NCI-H1417 (cell line): ENCODE measurements at places on chromosomes 1 and 21.

DNA sequence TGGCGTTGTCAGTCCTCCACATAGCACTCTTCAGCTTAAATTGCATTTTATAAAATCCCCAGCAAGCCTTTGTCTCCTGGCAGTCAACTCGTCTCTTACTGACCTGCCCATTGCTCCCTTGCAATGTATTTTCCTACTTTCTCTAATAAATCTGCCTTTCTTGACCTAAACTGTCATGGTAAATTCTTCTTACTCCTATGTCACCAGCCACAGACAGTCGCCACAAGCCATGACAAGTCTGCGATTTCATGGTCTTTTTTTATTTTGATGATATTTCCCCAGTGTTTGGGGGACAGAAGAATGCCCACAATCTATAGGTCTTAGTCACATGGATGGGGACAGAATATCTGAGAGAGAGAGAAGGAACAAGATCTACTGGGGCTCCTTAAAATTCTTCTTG lies 8.4 kb downstream of the IFNAR2 start:
- DNase-seq = no peak

GRCh38 chr1:11046270-11046566 lies 821 bp downstream of the MASP2 start:
- no peak for DNase-seq

GRCh38 chr1:64691626-64692025 lies 53.2 kb upstream of the RAVER2 start:
- no peak for DNase-seq

DNA sequence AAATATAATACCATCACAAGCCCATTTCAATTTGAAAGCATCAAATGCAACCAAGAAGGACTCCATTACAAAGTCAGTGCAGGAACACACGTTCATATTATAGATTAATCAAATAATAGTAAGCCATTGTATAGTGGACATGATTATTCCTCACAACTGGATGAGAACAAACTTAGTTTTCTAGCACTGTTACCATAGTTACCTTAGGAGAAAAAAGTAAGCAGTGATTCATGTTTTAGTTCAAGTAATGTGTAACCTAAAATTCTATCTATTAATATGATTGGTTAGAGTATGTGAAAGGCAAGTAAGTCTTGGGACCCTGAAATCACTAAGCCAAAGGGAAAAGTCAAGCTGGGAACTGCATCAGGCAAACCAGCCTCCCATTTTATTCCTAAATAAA lies 15.2 kb downstream of the SSX2IP start:
- no peak for DNase-seq

DNA sequence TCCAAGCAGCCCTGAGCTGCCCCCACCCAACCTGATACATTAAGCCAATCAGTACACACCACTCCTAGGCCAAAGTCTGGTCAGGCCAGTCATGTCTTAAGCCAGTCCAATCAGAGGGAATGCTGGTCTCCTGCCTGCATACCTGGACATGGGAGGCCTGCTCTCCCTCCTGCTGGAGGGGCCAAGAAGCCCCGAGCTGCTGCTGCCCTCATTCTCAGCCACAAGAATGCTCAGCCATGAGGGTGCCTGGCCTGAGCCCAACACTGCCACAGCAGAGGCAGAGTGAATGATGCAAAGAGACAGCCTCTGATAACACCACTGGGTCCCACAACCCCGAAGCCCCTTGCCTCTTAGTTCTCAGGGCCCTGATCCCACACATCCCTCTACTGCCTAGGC lies 23.0 kb downstream of the CHD5 start:
- no peak for DNase-seq

DNA sequence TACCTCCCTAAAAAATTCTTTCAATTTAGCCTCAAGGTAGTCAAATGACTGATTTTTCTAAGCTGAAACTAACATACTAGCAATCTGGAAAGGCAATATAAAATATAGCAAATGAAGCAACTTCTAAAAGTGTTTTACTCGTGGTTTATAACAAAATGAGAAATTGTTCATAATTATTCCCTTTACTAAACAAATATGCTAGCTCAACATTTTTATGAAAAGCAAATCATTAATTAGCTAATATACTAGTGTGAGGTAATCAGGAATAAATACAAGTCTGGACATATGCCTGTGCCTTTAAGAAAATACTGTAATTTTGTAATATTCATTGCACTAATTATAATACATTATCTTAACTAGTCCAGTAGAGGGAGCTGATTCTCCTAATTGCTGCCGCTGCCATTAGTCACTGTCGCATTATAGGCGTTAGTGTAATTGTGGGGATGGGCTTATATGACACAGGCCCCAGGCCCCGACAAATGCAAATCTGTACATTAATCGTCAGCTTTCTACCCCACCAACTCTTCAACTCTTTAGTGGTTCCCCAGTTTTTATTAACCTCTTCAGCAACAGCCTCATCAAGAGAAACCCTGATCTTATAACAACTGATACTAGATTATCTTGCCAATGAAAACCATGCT lies 160.9 kb downstream of the GABPA start:
- DNase-seq = peak; percentile 67

DNA sequence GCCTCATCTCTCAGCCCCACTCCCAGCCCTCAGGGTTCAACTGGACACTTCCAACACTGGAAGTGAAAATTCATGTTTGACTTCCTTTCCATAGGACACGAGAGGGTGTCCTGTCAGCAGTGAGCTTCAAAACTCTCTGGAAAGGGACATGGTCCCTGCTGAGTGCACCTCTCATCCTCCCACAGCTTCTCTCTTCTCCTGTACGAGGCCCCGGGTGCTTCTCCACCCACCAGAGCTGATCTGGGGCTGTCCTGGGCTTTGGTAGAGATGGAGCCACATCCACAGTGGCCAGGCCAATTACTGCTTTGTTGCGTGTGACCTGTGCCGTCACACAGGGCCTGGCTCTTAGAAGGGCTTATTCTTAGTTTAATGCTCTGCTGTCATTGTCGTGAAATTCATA lies 182.3 kb downstream of the RRAGC start:
- no peak for DNase-seq

- DNase-seq = no peak
Observed at GRCh38 chr1:235011599-235012435, 116.8 kb downstream of the TOMM20 start.

- no peak for DNase-seq
Observed at GRCh38 chr1:38941527-38942019, at the start of gene RHBDL2. RHBDL2 (minus strand) TSS chr1:38941830; CDS start chr1:38919212, 22,618 bp downstream.

DNA sequence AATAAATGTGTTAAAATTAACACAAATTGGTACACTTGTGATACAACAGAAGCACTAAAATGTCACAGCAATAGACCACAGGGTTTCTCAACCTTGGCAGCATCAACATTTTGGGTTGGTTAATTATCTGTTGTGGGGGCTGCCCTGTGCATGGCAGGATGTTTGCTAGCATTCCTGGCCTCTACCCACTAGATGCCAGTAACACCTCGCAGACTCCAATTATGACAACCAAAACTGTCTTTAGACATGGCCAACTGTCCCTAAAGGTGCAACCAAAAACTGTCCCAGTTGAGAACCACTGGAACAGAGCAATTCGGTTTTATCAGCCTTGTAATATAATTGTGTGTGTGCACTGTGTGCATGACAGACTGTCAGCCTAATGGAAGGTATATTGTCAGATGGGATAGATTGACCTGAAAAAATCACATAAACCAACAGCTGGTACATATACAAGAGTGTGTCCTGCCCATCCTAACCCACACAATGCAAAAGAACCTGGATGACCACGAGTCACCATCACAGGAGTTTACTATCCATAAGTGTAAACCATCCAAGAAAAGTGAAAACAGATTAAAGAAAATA lies 13.5 kb upstream of the ERG start:
- DNase-seq = peak; percentile 12

DNA sequence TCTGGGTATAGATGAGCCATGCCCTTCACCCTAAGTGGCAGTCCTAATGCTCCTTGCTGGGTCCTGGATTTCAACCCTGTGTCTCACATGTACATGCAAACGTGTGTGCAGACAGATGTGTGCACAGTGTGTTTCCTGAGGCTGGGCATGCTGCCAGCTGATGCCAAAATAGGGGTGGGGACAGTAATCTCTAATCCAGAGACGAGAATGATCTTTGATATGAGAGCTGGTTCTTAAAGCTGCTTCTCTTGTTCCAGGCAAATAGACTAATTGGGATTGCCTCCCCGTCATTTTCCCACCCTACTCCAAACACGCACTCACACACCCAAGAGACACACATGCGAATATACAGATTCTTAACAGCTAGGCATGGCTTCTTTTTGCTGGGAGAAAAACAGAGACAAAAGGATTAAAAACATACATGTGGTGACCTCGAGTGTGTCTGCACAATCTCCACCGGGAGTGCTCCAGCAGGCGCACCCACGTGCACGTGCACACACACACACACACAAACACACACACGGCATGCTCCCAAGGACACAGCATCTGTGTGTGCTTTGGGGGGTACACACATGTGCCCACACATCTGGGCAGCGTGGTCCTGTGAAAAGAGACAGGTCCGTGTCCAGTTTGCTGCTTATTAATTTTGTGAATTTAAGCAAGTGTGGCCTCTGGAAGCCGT lies 102.1 kb upstream of the ZBTB40 start:
- peak; percentile 79 for DNase-seq

- DNase-seq = no peak
Observed at GRCh38 chr1:31759298-31760023, 4.7 kb downstream of the ADGRB2 start.

- no peak for DNase-seq
Observed at GRCh38 chr1:202276081-202276715, 65.5 kb downstream of the UBE2T start.

GRCh38 chr1:63238721-63239120 lies 83.6 kb upstream of the FOXD3 start:
- DNase-seq = no peak

DNA sequence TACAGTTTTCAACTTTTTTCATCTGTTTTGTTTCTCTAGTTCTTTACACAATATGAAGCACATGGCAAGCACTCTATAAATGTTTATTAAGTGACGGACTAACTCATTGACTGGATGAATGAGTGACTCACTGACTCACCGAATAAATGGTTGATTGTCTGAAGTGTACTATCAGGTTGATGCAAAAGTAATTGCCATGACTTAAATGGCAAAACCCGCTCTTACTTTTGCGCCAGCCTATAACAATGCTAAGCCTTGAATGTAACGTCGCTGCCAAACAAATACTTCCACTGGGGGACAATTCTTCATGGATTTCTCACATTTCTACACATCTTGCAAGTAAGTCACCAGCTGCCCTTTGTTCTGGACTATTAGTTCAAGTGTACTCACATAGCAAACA lies 109.0 kb upstream of the KCTD3 start:
- DNase-seq = no peak

DNA sequence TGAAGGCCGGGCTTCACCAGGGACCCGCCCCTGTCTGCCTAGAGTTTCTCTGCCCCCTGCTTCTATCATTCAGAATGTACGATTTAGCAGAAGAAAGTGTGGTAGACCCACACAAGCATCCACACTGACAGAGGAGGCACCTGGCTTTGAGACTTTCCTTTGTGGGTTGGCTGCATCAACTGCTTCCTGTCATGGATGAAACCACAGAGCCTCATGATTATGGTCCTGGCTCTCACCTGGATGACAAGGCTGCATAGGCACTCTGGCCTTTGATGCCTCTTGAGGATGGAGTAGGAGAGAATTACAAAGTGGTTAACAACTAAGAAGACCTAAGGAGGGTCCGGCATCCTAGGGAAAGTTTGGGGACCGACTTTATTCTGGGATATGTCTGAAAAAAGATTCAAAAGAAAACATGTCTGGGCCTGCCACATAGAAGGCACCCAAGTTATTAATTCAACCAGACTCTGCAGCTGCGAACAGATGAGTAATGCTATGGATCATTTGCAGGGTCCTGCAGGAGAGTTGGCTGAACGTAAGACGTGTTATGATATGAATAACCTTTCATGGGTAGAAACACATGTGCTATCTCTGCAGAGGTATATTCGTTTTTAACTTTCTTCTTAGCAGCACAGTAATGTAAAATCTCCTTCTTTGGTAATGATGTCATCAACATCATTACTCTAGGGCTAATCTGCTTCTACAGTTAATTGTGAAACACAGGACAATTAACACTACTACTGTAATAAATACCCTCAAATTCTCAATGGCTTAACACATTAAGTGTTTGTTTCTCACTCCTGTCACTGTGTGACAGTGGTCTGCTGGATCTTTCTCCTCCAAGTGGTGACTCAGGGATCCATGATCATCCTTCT lies 136.2 kb downstream of the SLC35F3 start:
- no peak for DNase-seq

DNA sequence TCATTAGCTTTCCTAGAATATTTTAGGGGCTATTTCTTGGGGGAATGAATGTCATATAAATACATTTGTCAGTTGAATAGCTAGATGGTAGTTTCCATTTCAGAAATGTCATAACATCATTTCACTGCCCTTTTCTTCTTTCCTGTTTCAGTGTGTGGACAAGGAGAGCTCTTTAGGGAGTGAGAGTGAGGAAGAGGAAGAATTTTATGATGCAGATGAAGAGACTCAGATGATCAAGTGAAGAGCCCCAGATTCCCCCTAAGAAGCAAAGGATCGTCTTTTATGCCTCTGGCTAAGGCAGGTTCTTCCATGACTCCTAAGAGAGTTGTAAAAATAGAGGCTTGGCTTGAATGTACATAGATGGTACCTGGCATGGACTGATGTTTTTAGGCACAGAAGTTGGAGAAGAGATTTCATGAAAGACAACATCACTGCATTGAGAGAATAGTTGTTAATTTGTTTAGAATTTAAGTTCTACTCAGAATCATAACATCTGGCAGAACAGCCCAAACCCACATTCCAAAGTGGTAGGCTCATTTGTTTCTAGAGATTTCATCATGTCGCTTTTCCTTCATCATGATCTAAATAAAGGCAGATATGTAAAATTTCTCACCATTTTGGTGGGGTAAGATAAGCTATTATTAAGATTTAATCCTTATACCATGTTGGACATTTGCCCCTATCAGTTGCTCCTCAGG lies 44.2 kb upstream of the MAB21L3 start:
- no peak for DNase-seq

- DNase-seq = no peak
Observed at GRCh38 chr1:12467570-12468286, 150.3 kb downstream of the DHRS3 start.

- DNase-seq = no peak
Observed at GRCh38 chr1:169623132-169623926, 6.6 kb downstream of the SELP start.

GRCh38 chr1:153430561-153430960 lies 14.2 kb downstream of the S100A7A start:
- DNase-seq = peak; percentile 23

DNA sequence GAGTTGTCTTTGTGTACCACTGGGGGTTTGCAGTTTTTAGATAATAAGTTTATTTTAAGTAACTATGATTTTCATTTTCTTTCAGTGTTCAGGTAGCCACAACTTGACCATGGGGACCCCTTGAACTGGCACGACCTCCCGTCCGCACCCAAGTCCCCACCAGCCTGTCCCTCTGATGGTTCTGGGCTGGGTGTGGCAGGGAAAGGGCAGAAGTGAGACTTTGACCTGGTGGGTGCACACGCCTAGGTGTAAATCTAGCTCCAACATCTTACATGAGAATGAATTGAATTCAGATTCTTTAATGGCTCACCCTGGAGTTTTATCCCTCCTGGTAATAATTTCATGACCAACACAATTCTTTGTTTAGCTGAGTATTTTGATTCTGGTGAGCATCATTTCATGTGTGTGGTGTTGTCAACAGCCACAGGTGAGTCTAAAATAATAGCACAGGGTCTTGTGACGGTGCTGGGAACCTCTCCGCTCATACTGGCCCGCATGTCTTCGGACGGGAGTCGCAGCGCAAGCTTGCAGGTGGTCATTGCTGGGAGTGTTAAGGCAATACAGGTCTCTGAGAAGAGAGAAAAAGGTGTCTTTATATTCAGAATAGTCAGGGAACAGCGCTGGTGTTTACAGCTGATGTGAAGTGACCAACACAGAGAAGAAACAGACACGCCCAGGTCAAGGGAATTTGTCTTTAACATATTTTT lies 50.8 kb upstream of the POFUT2 start:
- DNase-seq = no peak

GRCh38 chr1:14704846-14705245 lies 106.4 kb downstream of the KAZN start:
- no peak for DNase-seq
